RPMI7951 (cell line): ENCODE measurements at places on chromosomes 16 and 17. TPM values are rescaled to one million over a fixed set of nuclear protein-coding genes. Genes with fewer than 3 reads are reported as not detected.

GRCh38 chr17:6862825-6863224 is 31.3 kb upstream of the TEKT1 start:
- no peak for DNase-seq

DNA sequence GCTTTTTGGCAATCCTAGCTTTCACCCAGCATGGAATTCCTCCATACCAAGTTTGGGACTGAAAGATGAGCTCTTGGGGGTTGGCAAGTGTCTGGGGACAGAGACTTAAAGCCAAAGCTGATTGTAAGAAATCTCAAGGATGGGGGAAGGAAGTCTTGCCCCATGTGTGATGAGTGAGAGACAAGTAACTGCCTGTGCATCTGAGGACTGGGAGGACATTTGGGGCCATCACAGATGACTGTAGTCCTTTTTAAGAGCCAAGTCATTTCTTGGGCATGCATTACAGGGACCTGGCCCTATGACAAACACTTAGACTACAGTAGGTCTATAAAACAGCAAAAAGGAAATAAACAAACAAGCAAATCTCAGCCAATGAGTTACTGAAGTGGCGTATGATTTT is 36.3 kb upstream of the CCL2 start:
- no peak for DNase-seq

GRCh38 chr17:66976781-66977201 is 12.3 kb downstream of the CACNG4 start:
- DNase-seq: no peak

GRCh38 chr17:82596837-82597672 is 51.2 kb downstream of the WDR45B start:
- no peak for DNase-seq

GRCh38 chr17:64689106-64689505 is 27.0 kb upstream of the SMURF2 start:
- DNase-seq: no peak

GRCh38 chr17:60327901-60328273 is 64.0 kb downstream of the USP32 start:
- no peak for DNase-seq

GRCh38 chr17:45197108-45197507 is 24.6 kb upstream of the FMNL1 start:
- DNase-seq: no peak

DNA sequence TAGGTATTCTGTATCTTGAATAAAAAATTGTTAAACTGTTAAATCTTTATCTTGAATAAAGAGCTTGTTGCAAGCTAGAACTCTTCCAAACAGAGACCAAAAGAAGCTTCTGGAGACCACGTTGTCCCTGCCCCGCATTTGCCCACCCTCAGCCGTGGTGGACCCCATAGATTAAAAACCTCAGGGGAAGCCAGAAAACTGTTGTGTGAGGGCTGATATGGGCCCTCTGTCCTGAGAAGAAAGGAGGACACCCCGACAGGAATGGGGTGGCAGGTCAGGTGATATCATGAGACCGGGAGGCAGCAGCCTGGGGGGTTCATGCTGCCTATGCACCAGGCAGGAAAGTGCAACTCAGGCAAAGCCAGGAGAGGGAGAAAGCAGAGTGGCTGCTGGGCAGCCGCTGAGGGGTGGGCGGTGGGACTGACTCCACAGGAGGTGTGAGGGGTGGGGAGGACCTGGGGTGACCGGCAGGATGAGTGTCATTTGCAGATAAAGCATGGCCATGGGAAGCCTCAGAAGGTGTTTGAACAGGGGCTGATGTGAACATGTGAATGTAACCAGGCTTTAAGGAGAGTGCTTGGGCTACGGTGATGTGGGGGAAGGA is 147.8 kb downstream of the IRF8 start:
- DNase-seq: no peak

DNA sequence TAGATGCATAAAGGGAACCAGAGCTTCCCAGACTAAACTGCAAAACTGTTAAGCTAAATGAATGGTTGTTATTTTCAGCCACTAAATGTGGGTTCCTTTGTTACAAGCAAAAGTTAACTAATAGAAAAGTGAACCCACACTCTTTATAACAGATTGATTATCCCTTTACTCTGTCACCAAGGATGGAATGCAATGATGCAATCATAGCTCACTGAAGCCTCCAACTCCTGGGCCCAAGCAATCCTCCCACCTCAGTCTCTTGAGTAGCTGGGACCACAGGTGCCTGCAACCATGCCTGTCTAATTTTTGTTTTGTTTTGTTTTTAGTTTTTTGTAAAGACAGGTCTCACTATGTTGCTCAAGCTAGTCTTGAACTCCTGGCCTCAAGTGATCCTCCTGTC is 6.5 kb downstream of the KRT9 start:
- no peak for DNase-seq

- DNase-seq: peak; percentile 33
Observed at GRCh38 chr17:37527249-37527851, 37.7 kb downstream of the DUSP14 start.

GRCh38 chr17:77489893-77490255 is 349.1 kb downstream of the SEC14L1 start:
- no peak for DNase-seq

- no peak for DNase-seq
Observed at GRCh38 chr17:39870776-39871175, 2.8 kb downstream of the ZPBP2 start.

- no peak for DNase-seq
Observed at GRCh38 chr17:37283414-37283961, 92.3 kb upstream of the C17orf78 start.

DNA sequence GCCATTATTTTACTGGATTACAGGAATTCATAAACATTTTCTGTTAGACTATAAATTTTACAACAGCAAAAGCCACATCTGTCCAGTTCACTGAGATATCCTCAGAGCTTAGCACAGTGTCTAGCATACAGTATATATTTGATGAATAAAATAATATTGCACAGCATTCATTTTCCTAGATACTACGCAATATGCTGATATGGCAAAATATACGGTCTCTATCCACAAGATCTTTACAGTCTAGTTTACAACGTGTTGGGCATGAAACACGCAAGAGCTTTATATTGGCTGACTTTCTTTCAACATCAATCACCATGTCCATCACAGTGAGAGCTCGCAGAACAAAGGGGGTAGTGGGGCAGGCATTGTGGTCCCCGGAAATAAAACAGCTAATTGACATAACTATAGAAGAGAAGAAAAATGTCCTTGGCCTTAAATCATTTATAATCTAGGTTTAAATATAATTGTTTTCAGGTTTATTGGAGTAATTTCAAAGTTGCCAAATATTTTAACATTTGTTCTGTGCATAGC is 43.5 kb downstream of the ZNF652 start:
- DNase-seq: no peak

- no peak for DNase-seq
Observed at GRCh38 chr17:4632581-4632920, 8.9 kb downstream of the ALOX15 start.

Gene MYLK3
- total RNA-seq: under 0.01 TPM in 1 of 2 replicates, not detected in the other

Gene VMO1
- 0.96 and 1.3 TPM in 2 replicates for total RNA-seq

Gene HSD11B2
- not detected in 2 replicates for total RNA-seq

Gene EVPLL
- not detected in 2 replicates for total RNA-seq

Gene CNTROB
- 19.6 and 23.2 TPM in 2 replicates for total RNA-seq

Gene AOC3
- 0.10 TPM in 1 of 2 replicates, not detected in the other for total RNA-seq

Gene CACNB1
- total RNA-seq: 1.9 and 3.4 TPM in 2 replicates
